ENCODE measurements at places on chromosomes 2 and 18. TPM values are rescaled to one million over a fixed set of nuclear protein-coding genes. Genes with fewer than 3 reads are reported as not detected.

Gene LIMS3
- 33.0 TPM for total RNA-seq

Gene FAM110C
- 16.3 TPM for total RNA-seq

GRCh38 chr18:46013484-46014189 lies 46.5 kb upstream of the EPG5 start:
- H3K36me3 ChIP-seq, result no peaks in the 10 kb centered on the region
- H3K27me3 ChIP-seq, result no peaks in the 10 kb centered on the region

GRCh38 chr2:232361646-232362045 lies 16.9 kb upstream of the ALPP start:
- DNase-seq, result no peak
- no peak overlapping the region for H3K27ac ChIP-seq
- H3K4me1 ChIP-seq, result peaks cover 3% of the 10 kb centered on the region
- no peaks in the 10 kb centered on the region for H3K27me3 ChIP-seq
- no peaks in the 10 kb centered on the region for H3K36me3 ChIP-seq
- H3K4me3 ChIP-seq, result no peak overlapping the region

- H3K36me3 ChIP-seq, result no peaks in the 10 kb centered on the region
- peaks cover 13% of the 10 kb centered on the region for H3K4me1 ChIP-seq
- H3K27me3 ChIP-seq, result no peaks in the 10 kb centered on the region
- no peak overlapping the region for H3K4me3 ChIP-seq
These were observed 2.1 kb downstream of the ATAD2B start for GRCh38 chr2:23924589-23925359.

- no peaks in the 10 kb centered on the region for H3K36me3 ChIP-seq
- no peaks in the 10 kb centered on the region for H3K4me1 ChIP-seq
- no peaks in the 10 kb centered on the region for H3K27me3 ChIP-seq
- H3K4me3 ChIP-seq, result no peak overlapping the region
- DNase-seq, result no peak
These were observed 67.9 kb downstream of the SLC9A4 start for GRCh38 chr2:102540882-102541281.

- no peaks in the 10 kb centered on the region for H3K27me3 ChIP-seq
- no peaks in the 10 kb centered on the region for H3K36me3 ChIP-seq
- no peaks in the 10 kb centered on the region for H3K4me1 ChIP-seq
These were observed 416.0 kb upstream of the NETO1 start for GRCh38 chr18:73283788-73284187.
